ENCODE measurements at places on chromosomes 5 and 9.
A peak's percentile ranks its signal among the peaks of the same experiment; 100 is the strongest.

- no peak overlapping the region for H3K4me3 ChIP-seq
- peaks cover 4% of the 10 kb centered on the region for H3K4me1 ChIP-seq
- H3K27ac ChIP-seq: no peak overlapping the region
Measured at GRCh38 chr5:39409033-39409432, 15.7 kb downstream of the DAB2 start.

GRCh38 chr5:115329475-115329874, 33.0 kb upstream of the CCDC112 start:
- peaks cover 1% of the 10 kb centered on the region for H3K27me3 ChIP-seq
- H3K4me1 ChIP-seq: no peaks in the 10 kb centered on the region
- no peak for DNase-seq
- H3K4me3 ChIP-seq: no peak overlapping the region
- no peaks in the 10 kb centered on the region for H3K36me3 ChIP-seq
- no peak overlapping the region for H3K27ac ChIP-seq

- H3K4me1 ChIP-seq: peaks cover 11% of the 10 kb centered on the region
- no peak for DNase-seq
- H3K27me3 ChIP-seq: no peaks in the 10 kb centered on the region
Measured at GRCh38 chr5:68330574-68330973, 115.0 kb downstream of the PIK3R1 start.

DNA sequence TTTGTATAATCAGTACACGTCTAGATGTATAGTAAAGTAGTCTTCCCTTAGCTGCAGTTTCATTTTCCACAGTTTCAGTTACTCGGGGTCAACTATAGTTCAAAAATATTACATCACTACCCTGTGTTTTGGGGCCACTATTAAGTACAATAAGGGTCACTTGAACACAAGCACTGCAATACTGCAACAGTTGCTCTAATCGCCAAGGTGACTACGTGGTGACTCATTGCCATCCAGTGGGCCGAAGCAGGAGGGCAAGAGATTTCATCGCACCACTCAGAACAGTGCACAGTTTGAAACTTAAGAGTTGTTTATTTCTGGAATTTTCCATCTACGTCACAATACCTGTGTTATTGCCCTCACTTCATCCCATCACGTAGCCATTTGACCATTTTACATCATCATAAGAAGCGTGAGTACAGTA, at the start of gene ARL14EPL:
Gene ARL14EPL, plus strand, starts transcription at position 379 of the 424 bp plus-strand sequence. CDS start 18,994 bp downstream, outside the sequence.
- no peak within 1 kb of the TSS for H3K4me3 ChIP-seq
- peaks cover 3% of the 10 kb centered on the region for H3K27me3 ChIP-seq
- no peaks in the 10 kb centered on the region for H3K4me1 ChIP-seq

- H3K27me3 ChIP-seq: peaks cover 7% of the 10 kb centered on the region
- no peak overlapping the region for H3K27ac ChIP-seq
- peaks cover 5% of the 10 kb centered on the region for H3K4me1 ChIP-seq
- H3K4me3 ChIP-seq: no peak overlapping the region
- no peak for DNase-seq
Measured at GRCh38 chr9:81902626-81903025, 25.6 kb upstream of the SPATA31D4 start.

GRCh38 chr5:74206579-74207550, 433.7 kb downstream of the ENC1 start:
- DNase-seq: no peak
- no peaks in the 10 kb centered on the region for H3K36me3 ChIP-seq
- peaks cover 5% of the 10 kb centered on the region for H3K27me3 ChIP-seq
- no peaks in the 10 kb centered on the region for H3K4me1 ChIP-seq

DNA sequence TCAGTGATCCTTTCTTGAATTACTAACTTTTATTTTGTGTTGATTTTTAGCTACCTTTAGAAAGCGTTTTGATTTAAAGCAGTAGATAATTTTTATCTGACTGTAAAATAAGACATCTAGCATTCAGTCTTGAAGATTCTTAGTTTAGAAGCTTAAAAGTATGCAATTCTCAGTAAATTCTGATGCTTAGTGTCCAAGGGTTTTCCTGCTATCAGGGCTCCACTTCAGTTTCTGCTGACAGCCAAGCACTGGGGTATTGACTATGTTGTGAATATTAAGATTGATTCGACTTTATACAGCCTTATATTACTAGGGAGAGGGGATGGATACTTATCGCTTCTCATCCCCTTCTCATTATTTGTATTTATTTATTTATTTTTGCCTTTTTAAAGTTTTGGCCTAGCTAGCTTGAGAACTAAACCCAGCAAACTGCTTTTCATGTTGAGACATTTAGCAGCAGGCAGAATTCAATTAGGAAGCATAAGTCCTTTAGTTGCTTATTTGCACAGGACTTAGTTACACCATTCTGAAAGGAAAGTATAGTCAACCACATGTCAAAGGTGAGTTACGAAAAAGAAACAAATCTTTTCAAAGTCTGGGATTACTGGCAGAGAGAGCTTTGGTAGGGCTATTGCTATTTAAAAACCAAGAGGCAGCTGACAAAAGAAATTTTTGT, 2.9 kb downstream of the PBX3 start:
- H3K27ac ChIP-seq: no peak overlapping the region
- H3K4me1 ChIP-seq: peaks cover 35% of the 10 kb centered on the region
- no peak for DNase-seq
- H3K4me3 ChIP-seq: peak overlapping the region; percentile 91
- peaks cover 6% of the 10 kb centered on the region for H3K27me3 ChIP-seq

- H3K36me3 ChIP-seq: no peaks in the 10 kb centered on the region
- no peak overlapping the region for H3K27ac ChIP-seq
- no peak overlapping the region for H3K4me3 ChIP-seq
- peaks cover 7% of the 10 kb centered on the region for H3K4me1 ChIP-seq
- H3K27me3 ChIP-seq: no peaks in the 10 kb centered on the region
Measured at GRCh38 chr9:137315581-137316011, 13.5 kb upstream of the NRARP start.

- H3K36me3 ChIP-seq: no peaks in the 10 kb centered on the region
- H3K4me3 ChIP-seq: peak overlapping the region; percentile 80
- H3K27ac ChIP-seq: peak overlapping the region; percentile 81
- peaks cover 70% of the 10 kb centered on the region for H3K4me1 ChIP-seq
- H3K27me3 ChIP-seq: no peaks in the 10 kb centered on the region
- no peak for DNase-seq
Measured at GRCh38 chr9:69174616-69175463, 763 bp downstream of the TJP2 start.

GRCh38 chr5:146852089-146852488, 26.5 kb downstream of the PPP2R2B start:
- no peaks in the 10 kb centered on the region for H3K36me3 ChIP-seq
- H3K27ac ChIP-seq: no peak overlapping the region
- H3K4me1 ChIP-seq: peaks cover 5% of the 10 kb centered on the region

DNA sequence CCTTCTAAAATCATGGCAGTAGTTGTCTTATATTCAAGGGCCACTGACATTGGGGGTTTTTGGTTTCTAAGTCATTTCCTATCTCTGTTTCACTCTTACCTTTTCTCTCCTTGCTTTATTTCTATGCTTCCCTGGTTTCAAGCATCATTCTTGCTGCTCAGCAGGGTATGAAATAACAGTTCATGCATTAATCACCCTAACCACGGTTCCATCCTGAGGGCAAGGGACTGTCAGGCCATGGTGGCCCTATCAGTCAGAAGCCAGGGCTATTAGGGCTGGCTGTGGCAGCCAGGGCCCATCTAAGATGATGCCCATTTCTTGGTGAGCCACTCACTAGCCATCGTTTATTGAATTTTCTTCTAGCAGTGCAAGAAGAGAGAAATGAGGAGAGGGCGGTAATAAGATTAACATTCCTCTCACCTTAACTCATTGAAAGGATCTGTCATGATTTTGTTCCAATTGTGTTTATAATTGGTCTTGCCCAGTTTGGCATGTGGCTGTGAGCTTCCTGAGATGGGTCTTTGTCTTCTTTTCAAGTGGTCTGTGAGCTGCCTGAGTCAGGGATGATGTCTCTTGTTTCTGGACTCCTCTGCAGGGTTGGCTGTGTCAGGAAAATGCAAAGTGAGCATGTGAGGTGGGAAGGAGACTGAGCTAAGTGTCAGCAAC, 45.2 kb downstream of the CYSTM1 start:
- H3K4me1 ChIP-seq: peaks cover 29% of the 10 kb centered on the region
- no peaks in the 10 kb centered on the region for H3K27me3 ChIP-seq
- no peak overlapping the region for H3K4me3 ChIP-seq
- no peak for DNase-seq
- no peaks in the 10 kb centered on the region for H3K36me3 ChIP-seq

DNA sequence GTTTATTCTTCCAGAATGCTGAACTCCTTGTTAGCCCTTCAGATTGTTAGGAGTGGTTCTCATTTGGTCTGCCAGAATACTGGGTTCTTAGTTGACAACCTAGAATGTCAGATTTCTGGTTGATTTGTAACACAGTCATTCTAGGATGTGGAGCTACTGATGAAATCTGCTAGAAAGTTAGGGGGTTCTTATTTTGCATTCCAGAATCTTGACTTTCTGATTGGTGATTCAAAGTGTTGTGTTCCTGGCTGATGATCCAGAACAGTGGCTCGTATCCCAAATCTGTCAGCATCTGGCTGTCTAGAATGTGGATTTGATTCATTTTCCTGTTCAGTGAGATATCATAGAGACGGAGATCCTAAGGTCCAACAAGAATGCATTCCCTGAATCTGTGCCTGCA, 21.9 kb downstream of the PTGS1 start:
- no peaks in the 10 kb centered on the region for H3K36me3 ChIP-seq
- no peak for DNase-seq
- H3K27me3 ChIP-seq: peaks cover 17% of the 10 kb centered on the region
- no peak overlapping the region for H3K4me3 ChIP-seq
- no peak overlapping the region for H3K27ac ChIP-seq
- H3K4me1 ChIP-seq: no peaks in the 10 kb centered on the region

GRCh38 chr9:96620832-96621269, 1.2 kb upstream of the CDC14B start:
- H3K4me1 ChIP-seq: peaks cover 31% of the 10 kb centered on the region
- H3K27ac ChIP-seq: peak overlapping the region; percentile 96
- H3K36me3 ChIP-seq: no peaks in the 10 kb centered on the region
- DNase-seq: no peak
- H3K4me3 ChIP-seq: peak overlapping the region; percentile 78
- H3K27me3 ChIP-seq: no peaks in the 10 kb centered on the region

- no peak for DNase-seq
- H3K27ac ChIP-seq: no peak overlapping the region
- no peak overlapping the region for H3K4me3 ChIP-seq
- H3K36me3 ChIP-seq: peaks cover 2% of the 10 kb centered on the region
- peaks cover 12% of the 10 kb centered on the region for H3K4me1 ChIP-seq
Measured at GRCh38 chr5:83428126-83428525, 43.4 kb upstream of the VCAN start.

All from progenitor cell of endocrine pancreas (in vitro differentiated cells).